Erythroblast (primary cell): ENCODE measurements at places on chromosomes 7 and 10.

GRCh38 chr10:130882906-130883305 is 428.6 kb downstream of the TCERG1L start:
- no peak for DNase-seq

- no peak for DNase-seq
Measured at GRCh38 chr10:71998119-71998839, 34.1 kb downstream of the CHST3 start.

GRCh38 chr7:156459582-156459981 is 181.0 kb upstream of the RNF32 start:
- no peak for DNase-seq

DNA sequence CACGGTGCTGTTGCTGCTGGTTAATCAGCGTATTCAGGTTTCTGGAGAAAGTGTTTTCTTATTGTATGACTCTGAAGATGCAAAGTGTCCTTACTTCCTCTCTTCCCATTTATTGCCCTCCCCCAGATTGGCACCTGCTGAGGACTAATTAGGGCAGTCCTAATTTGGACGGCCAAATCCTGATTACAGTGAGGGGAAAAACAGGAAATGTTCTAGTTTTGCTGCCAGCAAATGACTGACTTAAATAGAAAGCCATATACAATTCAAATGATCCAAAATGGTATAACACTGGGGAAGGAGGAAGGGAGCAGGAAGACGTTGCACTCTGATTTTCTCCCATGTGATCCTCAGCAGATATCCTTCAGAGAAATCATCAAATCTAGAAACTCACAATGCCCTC is 222.4 kb upstream of the LRGUK start:
- DNase-seq: no peak
